ENCODE measurements at places on chromosomes 7 and 10. TPM values are rescaled to one million over a fixed set of nuclear protein-coding genes. Genes with fewer than 3 reads are reported as not detected.

Gene OR2A12
- not detected for total RNA-seq

Gene EFCAB10
- total RNA-seq: 0.68 TPM

Gene VAX1
- not detected for total RNA-seq

Gene TFEC
- under 0.01 TPM for total RNA-seq
